ENCODE measurements at places on chromosomes 5 and 9.

DNA sequence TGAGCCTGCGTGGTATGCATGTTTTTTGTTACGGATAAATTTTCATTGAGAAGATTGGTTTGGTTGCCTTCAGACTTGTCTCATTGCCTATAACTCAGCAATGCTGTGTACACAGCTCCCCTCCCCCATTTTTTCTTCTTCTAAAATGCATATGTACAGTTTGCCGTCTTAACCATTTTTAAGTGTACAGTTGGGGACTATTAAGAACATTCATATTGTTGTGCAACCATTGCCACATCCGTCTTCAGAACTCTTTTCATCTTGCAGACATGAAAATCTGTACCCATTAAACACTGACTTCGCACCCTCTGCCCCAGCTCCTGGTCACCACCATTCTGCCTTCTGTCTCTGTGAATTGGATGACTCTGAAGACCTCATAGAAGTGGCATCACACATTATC, 6.2 kb downstream of the EXOC3 start:
- DNase-seq, result no peak

DNA sequence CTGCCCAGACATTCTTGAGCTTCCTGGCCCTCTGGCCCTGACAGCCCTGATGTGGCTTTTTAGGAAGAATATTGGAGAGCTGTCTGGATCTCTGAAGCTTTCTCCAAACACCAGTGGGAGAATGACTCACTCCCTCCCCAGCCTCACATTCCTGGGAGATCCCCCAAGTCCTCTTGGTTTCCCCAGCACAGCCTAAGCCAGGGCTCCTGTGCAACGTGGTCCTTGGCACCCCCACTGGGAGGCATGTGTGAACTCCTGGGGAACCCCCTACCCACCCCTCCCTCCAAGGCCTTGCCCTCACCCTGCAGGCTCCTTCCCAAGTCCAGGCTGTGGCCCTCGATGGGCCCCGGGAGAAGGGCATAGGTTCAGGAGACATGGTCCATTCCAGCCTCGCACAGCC, 12.7 kb downstream of the GLIPR2 start:
- DNase-seq, result no peak

DNA sequence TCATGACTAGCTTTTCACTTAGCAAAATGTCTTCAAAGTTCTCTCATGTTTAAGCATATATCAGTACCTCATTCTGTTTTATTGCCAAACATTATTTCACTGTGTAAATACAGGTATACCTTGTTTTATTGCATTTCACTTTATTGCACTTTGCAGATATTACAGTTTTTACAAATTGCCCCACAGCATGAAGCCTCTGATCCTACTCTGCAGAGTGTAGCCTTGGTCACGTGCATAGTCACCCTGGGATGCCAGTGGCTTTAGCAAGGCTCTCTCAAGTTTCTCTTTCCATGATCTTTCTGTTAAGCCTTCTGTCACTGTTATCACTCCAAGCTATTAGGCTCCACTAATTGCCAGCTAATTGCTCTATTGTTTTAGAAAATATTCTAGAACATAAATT, 182.2 kb upstream of the GRIA1 start:
- DNase-seq, result no peak

DNA sequence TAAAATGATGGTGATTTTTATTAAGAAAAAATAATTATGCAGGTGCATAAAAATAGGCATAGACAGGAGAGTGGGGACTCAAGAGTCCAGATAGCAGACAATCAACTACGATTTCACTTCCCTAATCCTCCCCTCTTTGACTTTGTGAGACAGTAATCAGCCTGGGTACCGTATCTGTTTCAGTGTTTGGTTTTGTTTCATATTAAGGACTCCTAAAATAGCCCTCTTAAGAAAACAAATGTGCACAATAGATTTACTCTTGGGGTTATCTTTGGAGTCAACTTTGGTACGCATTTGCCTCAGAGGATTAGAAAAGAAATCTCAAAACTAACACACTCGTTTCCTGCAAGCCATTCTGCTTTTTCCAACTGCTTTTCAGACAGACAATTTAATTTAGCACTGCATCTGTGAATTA, 96.3 kb downstream of the ZNF608 start:
- DNase-seq, result no peak

GRCh38 chr9:127075624-127076372, 46.6 kb downstream of the ANGPTL2 start:
- no peak for DNase-seq

GRCh38 chr5:107672211-107673038, 1.7 kb upstream of the EFNA5 start:
- peak; percentile 38 for DNase-seq

- no peak for DNase-seq
Measured at GRCh38 chr5:35404701-35405100, 174.4 kb upstream of the PRLR start.
